ENCODE measurements at places on chromosomes 3 and 15. TPM values are rescaled to one million over a fixed set of nuclear protein-coding genes. Genes with fewer than 3 reads are reported as not detected.
A peak's percentile ranks its signal among the peaks of the same experiment; 100 is the strongest.

VWA5B2 gene
- not detected for total RNA-seq

TBC1D2B gene
- total RNA-seq = 52.2 TPM

SLC22A13 gene
- total RNA-seq = 0.43 TPM

CLDN18 gene
- not detected for total RNA-seq

CCNDBP1 gene
- 67.8 TPM for total RNA-seq

C2CD4A gene
- not detected for total RNA-seq

MYZAP gene
- 0.43 TPM for total RNA-seq

RAMAC gene
- 26.1 TPM for total RNA-seq

CTNNB1 gene
- total RNA-seq = 921 TPM

DHX30 gene
- total RNA-seq = 77.7 TPM

DNA sequence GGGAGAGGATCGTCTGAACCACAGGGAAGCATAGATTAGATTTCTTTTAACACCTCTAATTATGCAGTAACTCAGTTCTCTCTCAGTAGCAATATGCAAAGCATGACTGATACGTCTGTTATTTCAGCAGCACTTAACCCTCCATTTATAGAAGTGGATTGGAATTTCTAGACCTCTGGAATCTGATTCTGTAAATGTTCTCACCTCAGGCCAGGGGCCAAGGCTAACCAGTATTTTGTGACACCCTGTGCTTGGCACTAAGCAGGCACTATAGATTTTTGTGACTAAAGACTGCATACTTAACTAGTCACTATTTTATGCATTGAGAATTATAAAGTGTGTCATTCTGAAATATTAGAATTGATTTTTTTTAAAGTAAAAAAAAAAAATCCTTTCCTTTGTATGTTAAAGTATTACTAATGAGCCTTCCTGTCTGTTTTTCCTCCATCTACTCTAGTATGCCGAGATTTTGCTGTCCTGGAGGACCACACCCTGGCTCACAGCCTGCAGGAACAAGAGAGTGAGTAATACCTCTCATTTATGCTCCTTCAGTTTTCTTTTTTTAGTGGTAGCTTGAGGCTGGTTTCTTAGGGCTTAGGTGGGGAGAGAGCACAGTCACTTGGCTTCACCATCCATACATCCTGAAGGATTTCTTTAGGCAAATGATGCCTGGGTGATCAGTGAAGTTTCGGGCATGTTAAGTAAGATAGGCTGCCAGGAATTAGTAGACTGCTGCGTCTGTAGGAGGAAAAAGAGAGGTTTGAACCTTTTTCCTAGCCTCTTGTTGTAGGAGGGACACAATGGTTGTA lies 26.5 kb upstream of the UTS2B start:
- peak; percentile 55 for DNase-seq

- peak; percentile 97 for DNase-seq
Observed at GRCh38 chr3:45551214-45552010, 43.1 kb upstream of the LIMD1 start.

DNA sequence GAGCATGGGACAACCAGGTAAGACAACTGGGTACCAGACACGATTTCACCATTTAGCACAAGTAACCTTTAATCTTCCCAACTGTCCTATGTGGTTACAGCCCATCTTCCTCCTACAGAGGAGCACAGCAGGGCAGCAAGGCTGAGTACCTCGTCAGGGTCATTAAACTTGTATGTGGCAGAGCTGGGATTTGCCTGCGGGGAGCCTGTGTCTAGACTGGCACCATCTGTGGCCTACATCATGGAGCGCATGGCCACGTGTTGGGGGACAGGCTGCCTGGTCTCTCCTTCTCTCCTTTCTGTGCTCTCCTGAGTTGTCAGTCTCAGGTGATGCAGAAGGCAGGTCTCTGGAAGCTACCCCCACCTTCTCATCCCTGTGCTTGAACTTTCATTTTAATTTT lies 32.2 kb downstream of the GOLGA6A start:
- DNase-seq = peak; percentile 19

DNA sequence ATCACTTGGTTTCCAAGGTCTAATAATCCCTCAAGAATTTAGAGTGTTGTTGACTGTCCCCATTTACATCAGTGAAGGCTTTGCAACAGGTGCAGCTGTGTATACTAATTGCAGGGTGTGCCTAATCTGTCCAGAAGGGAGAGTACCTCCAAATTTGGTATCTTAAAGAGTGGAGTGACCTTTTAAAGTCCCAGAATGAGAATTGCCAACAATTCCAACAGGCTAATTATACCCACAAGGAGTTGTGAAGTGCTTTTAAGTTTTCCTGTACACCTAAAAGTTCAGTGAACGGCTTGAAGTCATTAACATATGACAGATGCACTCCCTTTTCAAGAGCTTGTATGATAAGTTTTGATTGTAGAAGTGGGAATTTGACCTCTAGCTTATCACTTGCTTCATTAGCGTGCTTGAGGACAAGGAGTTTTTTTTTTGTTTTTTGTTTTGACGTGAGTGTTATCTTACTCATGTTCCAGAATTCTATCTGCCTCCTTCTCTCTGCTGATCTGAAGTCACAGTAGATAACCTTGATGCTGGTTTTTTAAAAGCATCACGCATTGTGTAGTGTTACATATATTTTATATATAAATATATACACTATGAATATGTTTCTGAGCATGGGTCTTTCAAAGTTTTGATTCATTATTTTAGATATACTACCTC lies 26.3 kb downstream of the CDIN1 start:
- no peak for DNase-seq

GRCh38 chr15:87131067-87131466 lies 1051.4 kb downstream of the AGBL1 start:
- DNase-seq = no peak

- DNase-seq = peak; percentile 64
Observed at GRCh38 chr3:159170436-159171003, 368.7 kb downstream of the MFSD1 start.

- peak; percentile 42 for DNase-seq
Observed at GRCh38 chr15:82540984-82541431, 751 bp upstream of the RPS17 start.

DNA sequence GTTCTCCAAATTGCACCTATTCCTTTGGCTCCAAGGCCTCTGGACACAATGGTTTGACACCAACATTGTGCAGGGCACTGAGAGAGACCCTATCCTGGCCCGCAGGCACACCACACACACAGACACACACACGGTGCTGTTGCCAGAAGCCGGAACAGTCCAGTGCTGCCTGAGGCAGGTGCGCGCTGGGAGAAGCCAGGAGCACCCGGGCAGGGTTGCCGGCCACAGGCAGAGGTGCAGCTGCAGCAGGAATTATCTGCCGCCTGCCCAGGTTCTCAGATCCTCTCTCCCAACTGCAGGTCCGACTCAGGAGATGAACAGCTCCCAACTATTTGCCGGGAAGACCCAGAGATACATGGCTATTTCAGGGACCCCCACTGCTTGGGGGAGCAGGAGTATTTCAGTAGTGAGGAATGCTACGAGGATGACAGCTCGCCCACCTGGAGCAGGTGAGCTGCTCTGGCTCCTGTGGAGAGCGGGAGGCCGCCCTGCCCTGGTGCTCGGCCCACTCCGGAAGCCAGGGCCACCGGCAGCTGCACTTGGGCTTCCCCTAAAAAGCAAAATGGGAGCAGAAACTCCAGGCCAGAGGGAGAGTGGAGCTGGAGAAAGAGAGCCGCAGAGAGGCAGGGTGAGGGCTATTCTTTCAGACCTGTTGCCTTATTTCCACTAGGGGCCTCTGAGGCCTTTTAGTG lies 42.9 kb downstream of the CHDH start:
- no peak for DNase-seq

- DNase-seq = no peak
Observed at GRCh38 chr15:69479081-69479480, 26.5 kb downstream of the RPLP1 start.

- DNase-seq = peak; percentile 10
Observed at GRCh38 chr15:52351206-52351908, 55.8 kb upstream of the MYO5C start.

- DNase-seq = no peak
Observed at GRCh38 chr15:59283717-59284391, 77.2 kb downstream of the LDHAL6B start.

GRCh38 chr15:68372291-68372811 lies 59.6 kb downstream of the ITGA11 start:
- no peak for DNase-seq

DNA sequence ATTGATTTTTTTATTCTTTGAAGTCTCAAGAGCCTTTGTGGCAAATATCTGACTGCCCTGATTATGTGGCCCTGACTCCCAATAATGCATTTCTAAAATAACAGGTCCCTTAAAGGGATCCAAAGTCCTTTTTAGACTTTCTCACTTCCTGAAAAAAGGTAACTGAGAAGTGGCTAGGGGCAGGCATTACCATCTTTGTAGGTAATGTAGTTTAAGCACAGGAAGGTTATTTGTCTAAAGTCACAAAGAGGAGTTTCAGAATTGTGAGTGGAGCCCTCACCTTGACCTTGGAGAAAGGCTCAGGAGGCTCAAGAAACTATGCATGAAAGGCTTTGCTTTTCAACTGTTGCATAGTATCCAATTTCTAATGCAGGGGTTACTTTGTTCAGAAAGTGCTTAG lies 142.9 kb upstream of the MRPL3 start:
- no peak for DNase-seq

- DNase-seq = no peak
Observed at GRCh38 chr3:70899816-70900215, 587.4 kb upstream of the MDFIC2 start.

DNA sequence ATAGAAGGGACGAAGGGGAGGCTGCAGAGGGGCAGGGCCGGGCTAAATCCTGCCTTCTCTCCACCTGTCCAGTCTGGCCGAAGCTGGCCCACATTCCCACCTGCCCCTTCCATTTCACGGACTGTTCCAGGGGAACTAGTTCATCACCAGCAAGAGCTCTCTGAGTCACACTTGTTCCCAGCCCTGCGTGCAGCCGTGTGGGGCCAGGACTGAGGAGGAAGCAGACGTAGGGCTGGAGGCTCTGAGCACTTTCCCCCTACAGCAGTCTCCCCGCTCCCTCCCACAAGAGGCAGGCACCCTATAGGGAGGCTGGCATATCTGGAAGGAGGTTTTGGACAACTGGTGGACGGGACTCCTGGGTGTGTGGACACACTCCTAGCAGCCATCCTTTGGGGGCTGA lies 3.0 kb downstream of the ITIH4 start:
- no peak for DNase-seq

- peak; percentile 40 for DNase-seq
Observed at GRCh38 chr3:140296796-140297352, 361.9 kb downstream of the CLSTN2 start.

GRCh38 chr15:85430406-85431204 lies 50.2 kb downstream of the AKAP13 start:
- no peak for DNase-seq

- no peak for DNase-seq
Observed at GRCh38 chr3:56960234-56960917, 100.1 kb upstream of the SPATA12 start.

GRCh38 chr15:85104584-85104983 lies 122.9 kb downstream of the PDE8A start:
- DNase-seq = no peak

- no peak for DNase-seq
Observed at GRCh38 chr3:9311228-9311627, 51.6 kb upstream of the THUMPD3 start.

- DNase-seq = no peak
Observed at GRCh38 chr3:144708437-144708836, 736.8 kb downstream of the DIPK2A start.

DNA sequence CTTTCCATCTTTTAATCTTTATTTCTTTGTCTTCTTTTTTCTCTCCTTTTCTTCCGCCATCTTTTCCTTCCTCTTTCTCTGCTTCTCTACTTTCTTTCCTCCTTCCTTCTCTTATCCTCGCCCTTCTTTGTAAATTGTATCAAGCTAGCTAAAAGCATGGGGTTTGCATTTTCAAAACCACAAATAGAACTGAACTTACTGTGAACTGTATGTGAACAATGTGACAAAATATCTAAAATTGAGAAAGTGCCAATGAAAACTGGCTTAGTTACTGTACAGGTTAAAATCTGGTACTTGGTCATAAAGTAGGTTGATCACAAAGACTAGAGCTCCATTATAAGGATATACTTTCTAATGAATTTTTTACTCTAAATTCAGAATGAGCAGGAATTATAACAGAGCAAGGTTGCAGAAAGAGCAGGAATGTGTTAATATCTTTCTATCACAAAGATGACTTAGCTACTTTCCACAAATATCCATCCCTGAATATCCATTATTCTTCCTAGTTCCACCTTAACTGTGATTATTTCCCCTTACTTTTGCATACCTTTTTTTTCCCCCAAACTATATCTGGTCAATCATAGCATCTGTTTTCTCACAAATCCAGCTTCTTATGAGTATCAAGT lies 122.4 kb downstream of the LSAMP start:
- DNase-seq = no peak
